ENCODE measurements at places on chromosomes 5 and 9.

DNA sequence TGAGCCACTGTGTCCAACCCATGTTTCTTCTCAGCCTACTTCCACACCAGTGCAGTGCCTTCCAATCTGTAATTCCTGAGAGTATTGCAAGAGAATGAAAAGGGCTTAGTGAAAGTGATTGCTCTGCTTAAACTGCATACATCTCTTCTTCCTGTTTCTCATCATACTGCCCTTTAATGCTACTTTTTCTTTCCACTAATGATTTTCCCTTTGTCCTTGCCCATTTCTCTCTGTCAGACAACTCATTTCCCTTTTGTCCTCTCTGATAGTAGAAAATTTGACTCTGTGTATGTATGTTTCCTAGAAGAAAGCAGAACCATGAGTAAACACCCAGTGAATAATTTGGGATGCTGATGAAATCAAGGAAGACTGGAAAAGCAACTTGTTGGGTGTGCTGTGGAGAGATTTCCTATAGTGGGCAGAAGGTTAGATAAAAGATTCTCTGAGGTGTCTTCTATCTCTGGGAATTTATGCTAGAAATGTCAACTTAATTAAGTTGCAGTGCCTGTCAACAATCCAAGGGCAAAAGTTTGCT is 102.2 kb upstream of the CHD1 start:
- no peak for DNase-seq

GRCh38 chr5:43352915-43353314 is 39.7 kb upstream of the HMGCS1 start:
- no peak for DNase-seq

DNA sequence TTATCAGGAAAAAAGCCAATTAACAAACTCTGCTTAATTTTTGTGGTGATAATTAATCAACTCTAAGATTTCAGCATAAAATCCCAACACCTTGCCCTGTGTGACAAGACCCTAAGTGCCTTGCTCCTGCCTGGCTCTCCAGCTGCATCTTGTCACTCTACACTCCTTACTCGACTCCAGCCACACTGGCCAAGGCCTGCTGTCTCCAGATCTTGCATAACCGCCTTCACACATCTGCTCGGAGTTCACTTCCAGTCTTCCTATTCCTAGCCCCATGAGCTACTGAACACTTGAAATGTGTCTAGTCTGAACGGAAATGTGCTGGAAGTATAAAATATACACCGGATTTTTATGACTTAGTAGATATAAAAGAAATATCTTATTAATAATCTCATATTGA is 259.6 kb downstream of the EPB41L4A start:
- no peak for DNase-seq

DNA sequence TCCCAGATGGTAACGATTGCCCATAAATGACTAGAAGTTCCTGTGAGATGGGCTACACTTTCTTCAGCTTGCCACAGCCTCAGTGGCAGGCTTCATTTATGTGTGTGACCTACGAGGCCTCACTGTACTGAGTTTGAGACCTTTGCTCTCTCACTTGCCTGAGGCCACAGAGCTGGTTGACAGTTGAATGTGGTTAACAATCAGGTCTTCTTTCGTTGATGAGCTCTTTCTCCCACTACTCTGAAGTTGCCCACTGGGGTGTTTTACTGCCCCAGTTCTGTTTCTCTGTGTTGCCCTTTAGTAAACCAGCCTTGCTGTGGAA is 70.5 kb downstream of the CYFIP2 start:
- DNase-seq, result no peak

- DNase-seq, result no peak
Measured at GRCh38 chr9:70556771-70557170, 142.3 kb upstream of the KLF9 start.

DNA sequence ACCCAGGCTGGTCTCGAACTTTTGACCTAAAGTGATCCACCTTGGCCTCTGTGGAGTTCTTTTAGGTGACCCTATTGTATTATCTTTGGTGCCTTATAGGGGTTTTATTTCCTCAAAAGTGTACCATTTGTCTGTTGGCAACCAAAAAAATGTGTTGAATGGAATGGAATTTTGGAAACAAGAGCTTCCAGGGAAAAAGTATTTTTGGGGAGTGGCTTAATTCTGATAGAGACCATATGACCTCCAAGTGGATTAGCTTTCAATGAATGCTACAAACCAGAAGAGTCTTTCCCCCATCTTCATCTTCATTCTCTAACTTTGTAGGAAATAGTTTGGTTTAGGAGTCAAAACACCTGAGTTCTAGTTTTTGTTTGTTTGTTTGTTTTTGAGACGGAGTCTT is 3.4 kb upstream of the OGN start:
- no peak for DNase-seq

DNA sequence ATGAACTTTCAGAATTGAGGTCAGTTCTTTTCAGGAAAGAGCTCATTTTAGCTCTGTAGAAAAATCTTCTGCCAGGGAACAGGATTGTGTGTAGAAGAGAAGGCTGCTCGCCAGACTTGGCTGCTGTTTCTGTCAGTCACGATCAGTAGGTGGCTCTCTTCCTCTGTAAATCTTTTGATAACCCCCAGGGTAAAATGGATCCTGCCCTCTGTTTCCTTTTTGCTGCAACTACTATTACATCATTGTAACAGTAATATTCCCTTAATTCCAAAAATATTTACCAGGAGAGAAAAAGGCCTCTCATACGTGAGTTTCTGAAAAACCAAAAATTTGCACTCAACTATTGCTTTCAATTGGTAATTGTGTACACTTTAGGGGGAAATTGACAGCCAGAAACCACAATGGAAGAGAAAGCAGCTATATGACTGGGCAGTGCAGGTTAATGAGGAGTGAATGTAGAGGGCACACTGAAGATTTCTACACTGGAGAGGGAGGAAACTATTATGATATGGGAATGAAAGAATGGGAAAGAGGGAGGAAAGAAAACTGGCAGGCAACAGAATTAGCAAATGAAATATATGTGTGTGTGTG is 12.3 kb downstream of the IFNA21 start:
- no peak for DNase-seq

- no peak for DNase-seq
Measured at GRCh38 chr5:68557162-68557936, 341.8 kb downstream of the PIK3R1 start.

GRCh38 chr5:164202338-164202737 is 696.9 kb downstream of the MAT2B start:
- no peak for DNase-seq

- no peak for DNase-seq
Measured at GRCh38 chr5:92637960-92638359, 943.1 kb downstream of the NR2F1-AS1 start.

DNA sequence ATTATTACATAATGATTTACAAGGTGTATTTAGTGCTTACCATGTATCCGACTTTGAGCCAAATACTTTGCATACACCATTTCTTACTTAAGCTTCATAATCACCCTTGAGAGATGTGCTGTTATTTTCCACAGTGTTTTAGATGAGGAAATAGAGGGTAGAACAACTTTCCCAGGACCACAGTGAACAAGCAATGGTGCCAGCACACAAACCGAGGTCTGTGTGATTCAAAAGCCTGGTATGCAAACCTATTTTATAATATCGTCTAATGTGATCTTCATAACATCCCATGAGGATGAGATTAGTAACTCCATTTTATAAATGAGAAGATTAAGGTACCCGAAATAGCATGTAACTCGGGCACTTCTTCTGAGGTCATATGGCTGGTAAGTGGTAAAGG is 294.7 kb downstream of the NSG2 start:
- no peak for DNase-seq

DNA sequence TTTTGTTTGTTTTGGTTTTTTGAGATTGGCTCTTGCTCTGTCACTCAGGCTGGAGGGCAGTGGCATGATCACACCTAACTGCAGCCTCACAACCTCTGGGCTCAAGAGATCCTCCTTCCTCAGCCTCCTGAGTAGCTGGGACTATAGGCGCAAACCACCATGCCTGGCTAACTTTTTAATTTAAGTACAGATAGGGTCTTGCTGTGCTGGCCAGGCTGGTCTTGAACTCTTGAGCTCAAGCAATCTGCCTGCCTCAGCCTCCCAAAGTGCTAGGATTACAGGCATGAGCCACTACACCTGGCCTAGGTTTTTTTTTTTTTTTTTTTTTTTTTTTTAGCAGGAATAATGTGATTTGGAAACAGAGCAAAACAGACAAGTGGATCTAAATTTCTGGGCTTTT is 37.6 kb downstream of the MARCHF6 start:
- no peak for DNase-seq

GRCh38 chr9:92468206-92468605 is 14.1 kb downstream of the ASPN start:
- DNase-seq, result no peak

GRCh38 chr5:60387051-60387440 is 312.9 kb downstream of the DEPDC1B start:
- no peak for DNase-seq

All from activated naive CD4-positive, alpha-beta T cell treated with anti-CD3 and anti-CD28 coated beads, Interleukin-2, amount 50 U/mL, for 16 hours (primary cell).